ENCODE measurements at places on chromosomes 5 and 9. TPM values are rescaled to one million over a fixed set of nuclear protein-coding genes. Genes with fewer than 3 reads are reported as not detected.

GRCh38 chr9:132288966-132289365 lies 65.8 kb downstream of the SETX start:
- DNase-seq, result peak; percentile 59

Gene CFAP90
- 0.44 TPM for total RNA-seq

- no peak for DNase-seq
These were observed 363.2 kb upstream of the SMC2 start for GRCh38 chr9:103730866-103731265.

DNA sequence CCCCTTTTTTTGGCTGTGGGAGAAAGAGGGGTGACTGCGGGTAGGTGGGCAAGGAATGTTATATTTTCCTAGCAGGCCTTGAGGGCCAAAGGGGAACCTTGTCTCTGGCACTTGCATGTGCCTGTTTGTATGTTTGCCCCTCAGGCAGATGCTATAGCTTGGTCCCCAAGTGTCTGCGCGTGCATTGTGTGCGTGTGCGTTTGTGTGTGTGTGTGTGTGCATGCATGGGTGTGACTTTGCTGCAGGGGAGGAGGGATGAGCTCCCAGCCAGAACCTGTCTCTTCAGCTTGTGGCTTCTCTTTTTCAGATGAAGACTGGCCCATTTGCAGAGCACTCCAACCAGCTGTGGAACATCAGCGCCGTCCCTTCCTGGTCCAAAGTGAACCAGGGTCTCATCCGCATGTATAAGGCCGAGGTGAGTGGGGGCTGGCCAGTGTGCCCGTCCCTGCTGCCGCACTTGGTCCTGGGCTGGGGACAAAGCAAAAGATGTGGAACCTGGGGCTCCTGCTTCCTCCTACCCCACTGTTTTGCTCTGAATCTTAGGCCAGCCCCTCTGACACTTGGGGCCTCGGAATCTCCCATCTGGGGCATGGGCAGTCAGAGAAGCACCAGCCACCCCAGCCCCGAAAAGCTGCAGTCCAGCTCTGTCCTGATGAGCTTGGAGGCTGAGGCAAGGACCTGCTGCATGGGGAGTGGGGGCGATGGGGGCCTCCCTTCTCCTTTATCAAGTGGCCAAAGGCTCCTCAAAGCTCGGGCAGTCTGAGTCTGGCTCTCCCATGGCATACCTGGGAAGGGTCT lies 31.1 kb downstream of the PTPA start:
- DNase-seq, result no peak

DNA sequence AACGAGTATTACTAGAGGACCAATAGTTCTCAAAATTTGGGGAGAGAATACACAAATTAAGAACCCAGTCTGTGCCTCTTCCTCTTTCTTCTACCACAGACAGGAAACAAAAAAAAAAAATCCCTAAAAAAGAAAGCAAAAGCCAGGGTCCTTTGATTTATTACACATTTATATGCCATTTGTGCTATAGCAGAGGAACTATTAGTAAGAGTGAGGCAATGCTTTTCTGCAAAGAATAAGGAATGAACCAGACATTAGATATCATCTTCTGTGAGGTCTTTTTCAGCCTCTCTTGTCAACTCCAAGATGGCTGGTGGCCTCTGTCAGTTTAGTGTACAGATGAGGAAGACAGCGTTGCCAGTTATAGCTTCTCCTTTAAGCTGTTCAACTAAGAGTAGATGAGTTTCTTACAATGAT lies 127.6 kb downstream of the RFX3 start:
- no peak for DNase-seq

Gene PTGER4
- 4.7 TPM for total RNA-seq

Gene FBLL1
- total RNA-seq, result 0.81 TPM

DNA sequence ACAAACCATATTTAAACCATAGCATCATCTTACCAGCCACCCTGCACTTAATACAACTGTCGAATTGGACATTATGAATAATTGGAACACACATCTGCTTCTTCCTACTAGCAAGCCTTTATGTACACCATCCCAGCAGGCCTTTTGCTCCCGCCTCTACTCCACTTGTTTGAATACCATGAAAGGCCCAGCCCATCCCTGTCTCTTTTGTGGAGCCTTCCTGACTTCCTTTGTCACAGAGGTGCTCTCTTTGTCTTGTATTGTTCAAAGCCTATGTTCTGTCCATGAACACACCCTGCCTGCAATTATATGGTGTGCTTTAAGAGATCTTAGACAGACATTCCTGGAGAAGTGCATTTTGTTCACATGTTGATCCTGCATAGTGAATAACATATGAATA lies 465.7 kb downstream of the DIRAS2 start:
- DNase-seq, result no peak

Measured in M059J (cell line).